NCI-H510A treated with DMSO at 0.1 percent for 48 hours (cell line): ENCODE measurements at places on chromosomes 11 and 22.

- no peak for DNase-seq
Observed at GRCh38 chr11:92801685-92802084, 167.8 kb upstream of the MTNR1B start.

GRCh38 chr22:37818409-37819104 is 4.6 kb upstream of the GALR3 start:
- no peak for DNase-seq

GRCh38 chr11:120551191-120551590 is 39.6 kb downstream of the GRIK4 start:
- no peak for DNase-seq

DNA sequence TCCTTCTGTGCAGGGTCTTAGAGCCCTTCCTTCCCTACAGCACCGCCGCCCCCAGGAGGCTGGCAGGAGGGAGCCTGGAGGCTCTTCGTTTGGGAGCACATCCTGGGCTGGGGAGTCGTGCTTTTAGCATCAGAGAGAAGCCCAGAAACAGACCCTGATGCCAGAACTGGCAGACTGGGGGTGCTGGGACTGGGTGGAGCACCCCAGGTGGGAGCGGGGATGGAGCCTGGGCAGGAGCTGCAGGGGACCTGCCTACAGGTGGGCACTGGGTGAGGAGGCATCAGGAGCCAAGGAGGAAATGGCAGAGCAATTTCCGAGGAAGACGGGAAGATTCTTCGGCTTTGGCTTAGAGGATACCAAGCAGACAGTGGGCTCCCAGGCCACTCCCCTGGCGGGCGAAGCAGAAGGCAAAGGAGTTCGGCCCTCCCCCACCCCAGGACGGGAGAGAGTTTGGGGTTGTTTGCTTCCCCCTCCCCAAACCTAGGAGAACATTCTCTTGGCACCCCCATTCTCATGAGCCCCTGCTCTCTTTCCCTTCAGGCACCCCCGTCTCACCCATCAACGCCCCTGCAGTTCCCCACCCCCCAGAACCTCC is 1.1 kb downstream of the SYT7 start:
- no peak for DNase-seq

- DNase-seq, result no peak
Observed at GRCh38 chr11:111097191-111097590, 148.3 kb upstream of the POU2AF2 start.

DNA sequence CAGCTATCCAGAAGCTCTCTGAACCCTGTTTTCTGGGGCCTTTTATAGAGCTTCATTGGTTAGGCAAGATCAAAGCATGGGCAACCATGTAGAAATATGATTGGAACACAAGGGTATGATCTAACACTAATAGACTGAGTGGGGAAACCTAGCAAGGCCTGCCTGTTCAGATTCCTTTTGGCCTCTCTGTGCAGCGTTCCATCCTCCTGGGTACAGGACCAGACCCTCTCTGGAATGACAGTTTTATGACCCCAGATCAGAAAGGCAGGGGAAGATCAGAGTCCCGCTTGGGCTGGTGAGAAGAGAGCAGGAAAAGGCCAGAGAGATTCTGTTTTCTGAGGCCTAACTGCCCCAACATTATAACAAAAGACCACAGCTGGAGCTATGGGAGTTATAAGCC is 36.7 kb upstream of the VWA5A start:
- no peak for DNase-seq

- no peak for DNase-seq
Observed at GRCh38 chr22:35305525-35306070, 5.9 kb downstream of the TOM1 start.

DNA sequence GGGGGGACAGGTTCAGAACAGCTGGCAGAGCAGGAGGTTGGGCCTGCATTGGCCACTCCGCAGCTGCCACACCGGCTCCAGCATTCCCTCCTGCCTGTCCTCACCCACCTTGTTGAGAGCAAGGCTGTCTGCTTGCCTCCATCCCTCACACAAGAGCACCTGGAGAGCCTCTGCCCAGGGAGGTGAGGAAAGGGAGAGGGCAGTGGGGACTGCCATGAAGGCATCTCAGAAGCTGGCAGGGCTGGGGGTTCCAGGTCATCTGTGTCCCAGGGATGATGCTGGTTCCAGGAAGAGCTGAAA is 27.1 kb downstream of the RSPH14 start:
- DNase-seq, result no peak

GRCh38 chr22:31561238-31561887 is 65.0 kb downstream of the SFI1 start:
- peak; percentile 65 for DNase-seq

GRCh38 chr22:44001521-44001920 is 22.6 kb upstream of the PARVB start:
- DNase-seq, result no peak

GRCh38 chr22:25744694-25745093 is 2.7 kb downstream of the MYO18B start:
- DNase-seq, result no peak

DNA sequence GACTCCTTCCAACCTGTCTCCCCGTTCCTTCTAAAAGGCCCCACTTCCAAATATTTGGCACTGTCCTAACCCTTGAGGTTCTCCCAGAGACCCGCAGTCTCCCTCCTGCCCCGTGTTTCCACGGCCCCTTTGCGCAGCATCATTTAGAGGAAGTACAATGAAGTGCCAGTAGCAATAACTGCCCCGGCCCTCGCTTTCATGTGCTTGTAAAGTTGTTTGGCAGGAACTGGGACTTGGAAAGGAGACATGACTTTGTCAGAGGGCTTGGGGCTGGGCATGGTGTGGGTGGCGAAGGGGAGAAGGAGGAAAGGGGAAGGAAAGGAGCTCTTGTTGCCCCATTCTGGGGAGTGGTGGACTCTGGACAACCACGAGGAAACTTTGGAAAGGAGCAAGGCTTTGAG is 2.6 kb downstream of the CD44 start:
- no peak for DNase-seq

DNA sequence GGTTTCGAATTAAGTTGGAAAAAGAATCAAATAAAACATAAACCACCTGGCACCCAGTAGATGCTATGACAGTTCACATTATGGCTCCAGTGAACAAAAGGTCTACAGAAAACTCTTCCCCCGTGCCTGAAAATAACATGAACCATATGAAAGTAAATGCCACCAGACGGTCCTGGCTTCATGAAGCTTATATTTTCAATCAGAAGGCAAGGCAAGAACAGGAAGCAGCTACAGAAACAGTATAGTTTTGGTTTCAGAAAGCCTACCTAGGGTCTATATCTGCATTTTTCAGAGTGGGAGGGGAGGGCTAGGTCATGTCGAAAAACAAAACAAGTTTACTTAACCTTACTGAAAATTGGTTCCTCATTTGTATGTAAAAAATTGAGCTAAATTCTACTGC is 9.8 kb downstream of the RAB30 start:
- no peak for DNase-seq

DNA sequence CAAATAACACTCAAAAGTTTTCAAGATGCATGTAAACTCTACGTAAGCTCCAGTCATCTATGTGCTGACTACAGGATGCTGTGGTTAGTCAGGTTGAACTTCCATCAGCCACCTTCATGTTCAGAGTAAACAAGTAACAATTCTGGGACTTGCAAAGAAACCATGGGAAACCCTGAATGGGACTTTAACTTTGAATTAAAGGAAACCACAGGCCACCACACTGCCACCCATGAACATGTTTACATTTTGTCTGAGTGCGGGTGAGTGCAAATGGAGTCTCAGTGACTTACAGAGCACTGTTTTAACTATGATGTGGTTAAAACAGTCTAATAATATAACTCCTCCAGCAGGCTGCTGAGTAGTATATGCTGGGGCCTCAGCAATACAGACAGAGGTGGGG is 12.9 kb upstream of the SYTL2 start:
- no peak for DNase-seq

DNA sequence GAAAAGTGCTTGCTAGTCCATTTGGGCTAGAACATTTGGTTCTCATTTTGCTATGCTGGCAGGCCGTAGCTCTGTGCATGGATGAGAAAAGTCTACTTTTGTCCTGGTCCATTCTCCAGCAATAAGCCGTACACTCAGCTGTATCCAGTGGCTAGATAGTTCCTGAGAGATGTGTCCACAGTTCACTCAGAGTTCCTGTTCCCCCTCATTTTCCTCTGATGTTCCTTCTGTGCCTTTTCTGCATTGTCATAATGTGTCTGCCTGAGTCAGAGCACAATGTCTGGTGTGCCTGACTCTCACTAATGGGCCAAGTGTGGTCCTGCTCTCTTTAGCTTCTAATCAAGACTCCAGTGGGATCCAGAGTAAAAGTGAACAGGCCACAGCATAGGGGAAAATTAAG is 215.7 kb upstream of the CTSC start:
- no peak for DNase-seq

DNA sequence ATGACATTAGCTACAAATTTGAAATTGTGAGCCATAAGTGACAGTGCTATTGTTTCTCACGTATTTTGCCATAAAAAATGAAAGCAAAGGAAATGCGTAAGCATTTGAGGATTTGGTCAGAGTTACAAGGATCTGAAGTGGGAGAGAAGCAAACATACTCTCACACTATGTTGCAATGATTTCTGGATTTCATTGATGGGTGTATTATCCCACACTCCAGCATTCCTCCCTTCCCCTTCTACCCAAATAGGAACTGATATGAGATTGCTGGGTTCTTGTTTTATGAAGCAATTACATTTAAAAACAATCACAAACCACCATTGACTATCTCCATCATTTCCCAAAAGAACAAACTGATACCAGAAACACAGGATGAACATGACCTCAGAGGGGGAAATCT is 314.0 kb upstream of the CTSC start:
- DNase-seq, result no peak

GRCh38 chr11:46119352-46120216 is 1.7 kb downstream of the PHF21A start:
- DNase-seq, result no peak

- DNase-seq, result no peak
Observed at GRCh38 chr11:1943576-1943975, 3.6 kb upstream of the MRPL23 start.

DNA sequence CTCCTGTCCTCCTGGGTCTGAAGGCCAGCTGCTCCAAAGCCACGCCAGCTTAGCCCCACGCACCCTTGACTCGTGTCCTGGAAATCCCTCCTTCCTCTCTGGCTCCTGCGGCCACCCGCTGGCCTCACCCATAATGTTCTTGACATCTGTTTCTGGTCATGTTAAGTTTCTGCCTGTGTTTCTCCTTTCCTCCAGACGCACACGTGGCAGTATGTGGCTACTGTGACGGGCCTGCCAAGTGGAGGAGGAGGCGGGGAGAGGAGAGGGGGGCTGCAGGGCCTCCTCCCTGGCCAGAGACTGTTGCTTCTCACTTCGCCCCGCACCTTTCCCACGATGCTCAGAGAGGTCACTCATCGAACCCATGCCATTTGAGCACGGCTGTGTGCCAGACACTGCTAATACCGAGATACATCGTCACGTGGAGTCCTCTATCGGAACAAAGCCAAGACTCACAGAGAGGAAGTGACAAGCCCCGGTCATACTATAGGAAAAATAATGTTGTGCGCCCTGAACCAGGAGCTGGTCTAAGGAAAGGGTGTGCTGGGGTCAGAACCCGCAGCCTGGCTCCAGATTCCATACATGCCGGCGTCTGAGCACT is 11.5 kb downstream of the C1QTNF6 start:
- DNase-seq, result no peak

GRCh38 chr11:69333879-69334278 is 39.9 kb downstream of the MYEOV start:
- DNase-seq, result no peak

DNA sequence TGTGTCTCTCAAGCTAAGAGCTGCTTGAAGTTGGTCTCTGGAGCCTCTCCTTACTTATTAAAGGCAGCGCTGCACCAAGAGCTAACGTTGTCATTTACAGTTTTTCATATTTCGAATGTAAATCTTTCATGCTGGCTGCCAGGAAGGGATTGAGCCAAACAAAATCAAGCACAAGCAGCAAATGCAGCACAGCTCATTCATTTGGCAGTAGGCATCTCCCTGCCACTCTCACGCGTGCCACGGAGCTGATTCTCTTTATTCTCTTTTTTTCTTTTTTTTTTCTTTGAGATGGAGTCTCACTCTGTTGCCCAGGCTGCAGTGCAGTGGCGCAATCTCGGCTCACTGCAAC is 1.4 kb upstream of the VEGFB start:
- no peak for DNase-seq

DNA sequence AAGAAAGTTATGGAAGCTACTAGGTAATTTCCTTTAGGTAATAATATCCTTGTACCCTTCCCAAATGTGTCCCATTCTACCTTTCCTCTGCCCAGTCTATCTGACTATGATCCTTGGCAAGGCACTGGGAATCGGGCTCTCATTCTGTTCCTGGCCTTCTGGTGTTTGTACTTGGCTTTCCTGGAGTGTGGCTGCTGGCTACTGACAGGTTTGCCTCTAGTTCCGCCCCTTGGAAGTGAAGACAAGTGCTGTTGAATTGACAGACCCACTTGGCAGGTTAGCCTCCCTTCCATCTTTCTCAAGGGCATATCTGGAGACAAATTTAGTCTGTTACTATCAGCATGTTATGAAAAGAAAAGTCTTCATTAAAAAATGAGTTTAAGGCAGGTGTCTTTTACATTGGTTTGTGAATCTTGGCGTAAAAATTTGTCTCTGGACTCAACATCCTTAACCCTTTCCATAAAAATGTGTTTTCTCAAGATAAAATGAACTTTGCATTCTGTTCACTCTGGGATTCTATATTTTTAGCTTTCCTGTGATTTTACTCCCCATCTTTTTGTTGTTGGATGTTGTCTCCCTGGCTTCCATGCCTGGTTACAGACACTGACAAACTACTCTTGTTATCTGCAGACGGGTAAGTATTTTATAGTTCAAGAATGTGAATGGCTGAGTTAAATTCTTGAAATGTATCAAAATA is 287.4 kb upstream of the PDGFD start:
- peak; percentile 38 for DNase-seq

GRCh38 chr11:69211540-69211919 is 55.8 kb downstream of the SMIM38 start:
- no peak for DNase-seq

DNA sequence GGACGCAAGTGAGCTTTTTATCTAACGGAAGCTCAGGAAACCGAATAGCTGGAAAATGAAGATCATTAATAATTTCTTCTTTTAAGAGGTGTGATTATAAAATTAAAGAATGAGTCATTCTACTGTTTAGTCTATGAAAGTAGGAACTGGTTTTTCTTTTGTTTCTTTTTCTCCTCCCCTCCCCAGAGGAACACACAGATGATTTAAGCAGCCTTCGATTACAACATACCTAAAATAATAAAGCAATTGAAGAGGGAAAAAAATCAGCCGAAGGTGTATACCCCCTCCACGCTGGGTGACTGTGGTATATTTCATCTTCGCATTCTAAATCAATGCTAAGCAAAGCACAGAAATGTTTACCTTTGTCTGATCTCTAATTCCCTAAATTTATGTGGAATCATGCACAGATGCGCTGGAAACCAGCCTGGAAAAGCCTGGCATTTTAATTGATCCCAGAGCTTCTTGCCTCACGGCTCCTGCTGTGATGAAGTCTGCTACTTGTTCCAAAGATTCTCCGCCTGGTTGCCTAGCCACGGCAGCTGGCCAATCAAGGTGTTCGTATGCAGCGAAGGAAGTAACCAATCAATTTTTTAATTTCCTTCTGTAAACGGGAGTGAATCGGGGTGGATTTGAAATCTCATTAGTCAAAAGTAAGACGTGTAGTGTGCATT is 133.9 kb downstream of the FANCF start:
- no peak for DNase-seq

- no peak for DNase-seq
Observed at GRCh38 chr11:84594602-84595001, 1032.5 kb downstream of the DLG2 start.

- no peak for DNase-seq
Observed at GRCh38 chr11:93737904-93738612, 3.2 kb downstream of the TAF1D start.
